ENCODE measurements at places on chromosomes 4 and X. TPM values are rescaled to one million over a fixed set of nuclear protein-coding genes. Genes with fewer than 3 reads are reported as not detected.

GRCh38 chrX:129701624-129702069 lies 37.1 kb upstream of the XPNPEP2 start:
- no peak for DNase-seq

DNA sequence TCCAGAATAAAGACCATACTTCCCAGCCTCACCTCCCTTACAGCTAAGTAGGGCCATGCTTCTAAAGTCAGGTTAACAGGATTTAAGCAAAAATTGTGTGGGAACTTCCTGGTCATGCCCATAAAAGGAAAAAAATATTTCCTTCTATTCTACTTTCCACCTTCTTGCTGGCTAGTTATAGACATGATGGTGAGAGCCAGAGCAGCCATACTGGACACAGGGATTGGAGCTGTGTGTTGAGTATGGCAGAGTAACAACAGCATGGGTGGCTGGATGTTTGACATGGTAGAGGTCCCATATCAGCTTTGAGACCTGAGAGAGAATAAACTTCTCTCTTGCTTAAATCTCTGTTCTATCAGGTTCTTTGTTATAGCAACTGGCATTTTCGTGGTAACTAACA lies 15.1 kb upstream of the CBR4 start:
- no peak for DNase-seq

- DNase-seq = no peak
Measured at GRCh38 chr4:188639479-188640100, 500.3 kb downstream of the TRIML1 start.

GRCh38 chr4:41888687-41889074 lies 46.5 kb upstream of the TMEM33 start:
- no peak for DNase-seq

- DNase-seq = no peak
Measured at GRCh38 chrX:100745205-100745604, 13.3 kb upstream of the SYTL4 start.

DNA sequence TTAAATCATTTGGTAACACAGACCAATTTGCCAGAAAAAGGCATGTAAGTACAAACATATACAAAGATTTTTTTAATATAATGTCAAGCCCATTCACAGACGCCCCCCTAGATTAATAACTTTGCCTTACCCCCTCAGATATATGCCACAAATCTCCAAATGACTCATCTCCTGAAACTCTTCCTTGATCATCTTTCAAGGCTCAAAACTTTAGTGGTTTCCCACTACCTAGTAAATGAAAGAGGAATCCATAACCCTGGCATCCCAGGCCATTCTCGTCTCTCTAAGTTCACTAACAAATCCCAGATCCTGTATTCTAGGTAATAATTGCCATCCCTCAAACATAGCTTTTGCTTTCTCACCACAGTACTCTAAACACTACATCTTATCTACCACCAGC lies 61.9 kb downstream of the PRSS12 start:
- no peak for DNase-seq

GRCh38 chr4:53507671-53508286 lies 83.5 kb downstream of the LNX1 start:
- peak; percentile 2 for DNase-seq

DNA sequence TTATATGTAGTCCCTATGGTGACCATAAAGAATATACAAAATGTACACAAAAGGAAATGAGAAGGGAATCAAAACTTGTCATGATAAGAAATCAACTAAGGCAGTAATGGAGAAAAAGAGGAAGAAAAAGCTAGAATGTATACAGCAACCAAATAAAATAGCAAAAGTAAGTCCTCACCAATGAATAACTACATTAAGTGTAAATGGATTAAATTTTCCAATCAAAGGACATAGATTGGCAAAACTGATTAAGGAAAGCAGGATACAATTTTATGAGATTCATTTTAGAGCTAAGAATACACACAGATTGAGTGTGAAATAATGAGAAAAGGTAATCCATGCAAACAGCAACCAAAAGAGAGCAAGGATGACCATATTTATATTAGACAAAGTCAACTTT lies 157.4 kb downstream of the TET2 start:
- no peak for DNase-seq

SPANXA2 gene
- total RNA-seq = not detected

GRCh38 chrX:85517994-85518718 lies 138.7 kb upstream of the POF1B start:
- no peak for DNase-seq

DNA sequence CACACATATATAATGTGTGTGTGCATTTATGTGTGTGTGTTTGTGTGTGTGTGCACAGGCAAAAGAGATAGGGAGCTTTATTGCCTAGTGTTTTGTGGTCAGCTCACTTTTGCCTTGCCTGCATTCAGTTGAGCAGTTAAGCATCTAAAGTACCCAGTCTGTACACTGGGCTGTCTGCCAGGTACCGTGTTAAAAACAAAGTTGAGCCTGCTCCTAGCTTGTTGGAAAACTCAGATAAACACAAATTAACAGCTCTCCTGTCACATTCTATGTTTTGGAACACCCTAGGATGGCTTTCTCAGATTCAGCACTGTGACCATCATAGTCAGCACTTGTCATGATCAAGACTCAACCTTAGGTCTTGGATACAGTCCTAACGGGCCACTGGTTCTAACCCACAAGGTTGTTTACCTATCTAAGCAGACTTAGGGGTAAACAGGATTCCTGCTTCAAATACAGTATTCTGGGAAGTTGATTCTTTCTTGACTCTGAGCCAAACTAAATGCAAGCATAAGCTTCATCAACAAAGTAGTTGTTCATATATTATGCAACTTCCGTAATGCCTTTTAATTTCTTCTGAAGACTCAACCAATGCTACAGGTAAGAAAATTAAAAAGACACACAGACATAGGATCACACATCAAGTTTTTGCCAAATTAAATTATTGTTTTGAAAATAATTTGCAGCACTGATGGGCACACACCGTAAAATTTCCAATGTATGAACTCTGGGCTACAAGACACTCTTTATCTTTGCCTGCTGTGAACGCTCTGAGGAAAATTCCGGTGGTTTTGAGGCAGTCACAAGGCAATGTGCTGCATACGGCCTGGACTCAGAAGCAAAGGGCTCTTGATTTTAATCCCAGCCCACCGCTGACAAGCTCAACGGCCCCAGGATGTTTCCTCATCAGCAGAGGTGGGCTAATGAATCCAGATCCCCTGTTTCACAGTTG lies 11.3 kb upstream of the CD99 start:
- DNase-seq = no peak

- peak; percentile 24 for DNase-seq
Measured at GRCh38 chrX:15849555-15849954, 5.1 kb downstream of the AP1S2 start.

DNA sequence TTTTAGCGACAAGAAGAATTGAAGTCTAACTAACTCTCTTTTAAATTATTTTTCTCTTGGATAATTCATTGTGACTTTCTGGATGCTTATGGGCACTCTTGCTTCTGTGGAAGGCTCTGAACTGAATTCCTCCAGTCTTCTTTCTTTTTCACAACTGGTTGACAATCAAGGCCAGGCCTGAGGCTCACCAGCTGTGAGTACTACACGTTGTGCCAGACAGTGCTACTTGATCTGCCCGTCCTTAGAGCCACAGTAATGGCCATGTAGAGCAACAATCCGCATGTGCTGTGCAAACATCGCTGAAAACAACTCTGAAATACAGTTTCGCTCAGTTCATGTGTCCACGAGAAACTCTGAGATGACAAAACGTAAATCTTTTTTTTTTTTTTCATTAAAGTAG lies 1336.3 kb upstream of the AGA start:
- no peak for DNase-seq

SASH3 gene
- total RNA-seq = not detected

GRCh38 chr4:66555301-66555700 lies 885.0 kb upstream of the EPHA5 start:
- DNase-seq = no peak

DNA sequence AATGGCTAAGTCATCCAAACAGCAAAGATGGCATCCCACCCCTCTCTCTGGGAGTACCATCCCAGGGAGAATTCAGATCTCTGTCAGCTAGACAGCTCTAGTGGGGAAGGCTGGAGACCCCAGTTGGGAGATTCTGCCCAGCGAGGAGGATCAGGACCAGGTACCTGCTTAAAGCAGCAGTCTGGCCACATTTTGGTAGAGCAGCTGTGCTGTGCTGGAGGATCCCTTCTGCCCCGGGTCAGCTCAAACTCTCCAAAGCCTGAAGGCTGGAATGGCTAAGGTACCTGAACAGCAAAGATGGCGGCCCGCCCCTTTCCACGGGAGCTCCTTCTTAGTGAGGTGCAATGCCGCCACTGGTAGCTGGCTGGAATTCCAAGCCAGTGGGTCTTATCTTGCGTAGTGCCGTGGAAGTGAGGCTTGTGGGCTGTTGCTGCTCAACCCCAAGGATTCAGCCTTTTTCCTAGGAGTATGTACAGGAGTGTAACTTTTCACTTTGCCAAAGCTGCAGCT lies 40.1 kb downstream of the SATL1 start:
- no peak for DNase-seq

SUPT20HL1 gene
- total RNA-seq = not detected
